Nephron progenitor cell (in vitro differentiated cells): ENCODE measurements at places on chromosomes 12 and 14.

DNA sequence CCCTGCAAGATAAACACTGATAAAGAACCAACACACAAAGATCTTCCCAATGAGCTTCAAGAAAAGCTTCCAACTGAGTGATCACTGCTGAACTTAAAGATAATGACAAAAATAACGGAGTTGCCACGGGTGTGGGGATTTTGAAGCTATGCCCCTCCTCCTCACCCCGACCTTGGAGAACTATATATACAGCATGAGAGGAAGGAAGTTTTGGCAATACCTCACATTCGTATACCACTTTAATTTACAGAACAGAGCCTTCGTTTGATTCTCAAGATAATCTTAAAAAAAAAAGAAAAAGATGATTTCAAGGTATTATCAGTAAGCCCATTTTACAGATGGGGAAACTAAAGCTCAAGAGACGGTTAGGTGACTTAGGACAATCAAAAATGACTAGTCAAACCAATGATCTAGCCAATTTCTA lies 715 bp downstream of the NEK9 start:
- DNase-seq, result no peak

GRCh38 chr14:103384450-103385151 lies 614 bp upstream of the MARK3 start:
- no peak for DNase-seq

GRCh38 chr12:84551373-84551772 lies 361.2 kb downstream of the SLC6A15 start:
- DNase-seq, result no peak

- no peak for DNase-seq
Observed at GRCh38 chr12:13275241-13276085, 78.9 kb downstream of the EMP1 start.

GRCh38 chr12:102849722-102850447 lies 67.2 kb downstream of the PAH start:
- DNase-seq, result no peak

- DNase-seq, result no peak
Observed at GRCh38 chr12:28507033-28507432, 316.8 kb downstream of the CCDC91 start.

GRCh38 chr12:49979016-49979586 lies 6.4 kb downstream of the AQP6 start:
- no peak for DNase-seq

GRCh38 chr14:103788086-103788485 lies 59.3 kb downstream of the PPP1R13B start:
- DNase-seq, result no peak

DNA sequence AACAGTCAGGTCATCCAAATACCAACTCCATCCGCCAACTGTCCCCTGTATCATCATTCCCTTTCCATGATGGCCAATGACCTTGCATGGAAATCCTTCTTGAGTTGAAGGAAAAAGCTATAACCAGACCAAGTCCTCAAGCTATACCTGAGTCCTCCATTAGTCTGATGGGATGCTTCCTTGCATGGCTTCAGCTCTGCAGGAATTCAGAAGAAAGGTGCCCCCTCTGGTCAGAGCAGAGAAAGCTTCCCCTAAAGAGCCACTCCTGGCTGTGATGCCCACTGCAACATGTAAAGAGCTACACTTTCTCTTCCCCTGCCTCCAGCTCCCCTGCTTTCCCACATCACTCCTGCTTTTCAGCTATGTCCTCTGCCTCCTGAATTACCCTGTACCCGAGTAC lies 43.1 kb upstream of the FKBP4 start:
- DNase-seq, result no peak

DNA sequence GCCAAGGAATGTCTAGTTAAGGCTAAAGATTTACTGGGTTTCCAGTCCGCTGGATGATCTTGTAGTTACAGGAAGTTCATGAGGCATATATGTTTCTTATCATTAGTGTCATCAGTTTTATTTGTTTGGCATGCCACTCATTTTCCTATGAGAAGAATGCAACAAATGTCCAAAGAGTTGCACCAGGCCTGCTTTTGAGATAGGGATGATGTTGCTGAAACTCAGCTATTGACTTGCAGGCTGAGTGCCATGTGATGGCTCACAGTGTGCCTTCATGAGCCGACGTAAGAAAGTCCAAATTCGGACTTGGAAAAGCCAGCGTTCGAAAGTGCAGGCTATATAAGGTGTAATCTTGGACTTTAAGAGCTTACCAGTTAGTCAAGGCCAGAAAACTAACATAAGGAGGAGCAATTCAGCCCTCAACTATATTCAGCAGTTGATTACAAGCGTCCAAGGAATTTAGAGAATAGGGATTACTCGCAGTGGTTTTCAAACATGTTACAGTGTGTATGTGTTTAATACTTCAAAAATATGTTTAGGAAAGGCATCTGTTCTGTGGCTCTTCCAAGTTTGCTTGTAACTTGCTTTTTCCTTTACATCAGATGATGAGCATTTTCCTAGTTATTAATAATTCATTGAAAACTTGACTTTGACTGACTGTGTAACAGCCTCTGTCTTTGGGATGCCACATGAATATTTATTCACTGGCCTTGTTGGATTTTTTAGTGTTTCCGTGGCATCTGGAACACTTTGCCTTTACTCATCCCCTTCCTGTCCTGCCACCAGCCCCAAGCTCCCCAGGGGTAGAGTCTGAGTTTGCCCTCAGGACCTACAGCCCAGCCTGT lies 101.3 kb downstream of the LGMN start:
- DNase-seq, result no peak

DNA sequence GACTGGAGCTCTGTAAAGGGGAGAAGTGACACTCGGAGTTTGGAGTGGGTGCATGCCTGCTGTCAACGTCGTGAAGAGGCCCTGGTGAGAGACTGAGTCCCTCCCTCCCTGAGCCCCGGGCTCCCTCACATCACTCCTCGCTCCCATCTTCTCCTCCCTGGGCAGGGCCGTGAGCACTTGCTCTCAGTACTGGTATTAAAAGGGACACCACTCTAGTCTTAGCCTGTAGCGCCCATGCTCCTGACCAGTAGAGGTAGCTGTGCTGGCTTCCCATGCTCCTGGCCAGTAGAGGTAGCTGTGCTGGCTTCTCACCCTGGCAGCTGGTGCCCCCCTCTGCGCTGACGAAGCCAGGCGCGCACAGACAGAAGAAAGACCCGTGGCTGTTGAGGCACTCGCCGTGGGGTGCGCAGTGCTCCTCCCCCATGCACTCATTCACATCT lies 14.7 kb downstream of the ISCA2 start:
- peak; percentile 39 for DNase-seq

GRCh38 chr14:76834241-76834661 lies 8.0 kb downstream of the LRRC74A start:
- DNase-seq, result no peak

GRCh38 chr12:81359736-81360135 lies 281.9 kb downstream of the ACSS3 start:
- DNase-seq, result no peak

DNA sequence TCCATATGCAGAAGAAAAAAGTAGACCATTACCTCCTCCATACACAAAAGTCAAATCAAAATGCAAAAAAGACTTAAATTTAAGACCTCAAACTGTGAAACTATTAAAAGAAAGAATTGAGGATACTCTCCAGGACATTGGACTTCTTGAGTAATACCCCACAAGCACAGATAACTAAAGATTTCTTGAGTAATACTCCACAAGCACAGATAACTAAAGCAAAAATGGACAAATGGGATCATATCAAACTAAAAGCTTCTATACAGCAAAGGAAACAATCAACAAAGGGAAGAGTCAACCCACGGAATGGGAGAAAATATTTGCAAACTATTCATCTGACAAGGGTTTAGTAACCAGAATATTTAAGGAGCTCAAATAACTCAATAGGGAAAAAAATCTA lies 427.9 kb downstream of the CCDC91 start:
- no peak for DNase-seq

DNA sequence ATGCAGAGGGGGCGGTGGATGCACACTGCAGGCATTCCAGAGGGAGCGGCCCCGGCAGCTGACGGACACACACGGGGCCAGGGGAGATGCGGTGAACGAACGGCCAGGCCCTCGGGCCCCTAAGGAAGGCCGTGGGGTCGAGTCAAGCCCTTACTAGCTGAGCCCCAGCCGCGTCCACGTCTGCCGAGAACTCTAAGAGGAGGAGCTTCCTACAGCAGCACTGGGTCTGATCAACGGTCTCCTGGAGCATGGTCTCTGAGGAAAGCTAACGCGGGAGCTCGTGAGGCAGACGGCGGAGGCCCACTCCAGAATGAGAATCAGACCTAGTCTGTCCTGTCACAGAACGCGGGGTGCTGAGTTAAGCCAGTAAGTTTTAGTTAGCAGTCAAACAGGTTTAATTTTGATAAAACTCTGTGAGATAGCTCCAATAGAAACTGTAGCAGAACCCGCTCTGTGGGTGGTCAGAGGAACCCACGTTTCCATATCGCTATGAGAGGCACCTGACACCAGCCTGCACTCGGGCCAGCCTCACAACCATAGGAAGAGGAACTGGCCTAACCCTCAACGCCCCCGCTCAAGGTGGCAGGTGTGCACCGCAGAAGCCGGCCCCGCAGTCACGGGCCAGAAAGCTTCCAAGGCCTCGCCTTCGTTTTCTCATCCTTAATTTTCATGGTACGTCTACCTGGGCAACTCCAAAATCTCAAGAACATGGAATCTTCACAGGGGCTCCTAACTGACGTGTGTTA lies 55.5 kb downstream of the CDC42BPB start:
- DNase-seq, result no peak

GRCh38 chr12:18281941-18282340 lies 20.6 kb downstream of the PIK3C2G start:
- DNase-seq, result no peak

GRCh38 chr14:64702493-64703394 lies 1.5 kb upstream of the PLEKHG3 start:
- peak; percentile 73 for DNase-seq
